ENCODE measurements at places on chromosomes 13 and 19.

DNA sequence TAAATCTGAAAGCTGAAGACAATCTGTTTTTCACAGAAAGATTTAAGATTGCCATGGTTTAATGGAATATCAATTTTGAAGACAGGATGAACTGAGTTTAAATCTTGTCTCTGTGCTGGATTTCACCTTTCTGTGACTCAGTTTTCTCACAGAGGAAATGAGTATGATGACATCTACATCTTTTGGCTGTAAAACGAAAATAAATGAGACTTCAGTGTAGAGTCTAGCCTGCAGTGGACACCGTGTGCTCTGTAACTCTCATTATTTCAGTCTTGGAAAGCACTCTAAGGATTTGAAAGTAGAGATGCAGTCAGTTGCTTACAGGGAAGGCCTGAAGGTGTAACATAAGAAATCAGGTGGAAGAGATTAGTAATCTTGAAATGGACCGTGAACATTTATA, 150.4 kb downstream of the NALCN start:
- no peak for DNase-seq

DNA sequence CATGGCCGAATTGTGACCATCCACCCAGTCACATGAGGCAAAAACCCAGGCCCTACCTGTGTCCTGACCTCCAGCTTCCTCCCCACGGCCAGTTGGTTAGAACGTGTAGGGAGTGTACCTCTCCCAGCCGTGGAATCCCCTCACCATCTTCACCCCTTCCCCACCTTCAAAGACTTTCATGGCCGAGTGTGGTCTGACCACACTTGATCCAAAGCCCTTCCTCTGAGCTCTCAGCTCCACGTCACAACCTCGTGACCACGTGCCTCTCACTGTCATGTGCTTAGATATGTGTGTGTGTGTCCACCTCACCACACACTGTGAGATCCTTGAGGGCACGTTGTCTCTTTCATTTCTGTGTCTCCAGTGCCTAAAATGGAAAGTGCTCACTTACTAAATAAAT, 48.6 kb upstream of the UBE2L5 start:
- no peak for DNase-seq

DNA sequence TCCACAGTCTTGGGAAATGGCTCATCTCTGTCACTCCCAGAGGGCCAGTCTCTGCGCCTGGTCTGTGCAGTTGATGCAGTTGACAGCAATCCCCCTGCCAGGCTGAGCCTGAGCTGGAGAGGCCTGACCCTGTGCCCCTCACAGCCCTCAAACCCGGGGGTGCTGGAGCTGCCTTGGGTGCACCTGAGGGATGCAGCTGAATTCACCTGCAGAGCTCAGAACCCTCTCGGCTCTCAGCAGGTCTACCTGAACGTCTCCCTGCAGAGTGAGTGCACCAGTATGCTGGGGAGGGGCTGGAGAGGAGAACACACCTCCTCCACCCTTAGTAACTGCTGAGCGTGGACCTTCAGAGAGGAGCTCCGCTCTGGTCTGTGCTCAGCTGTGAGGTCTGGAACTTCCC, 2.3 kb downstream of the SIGLEC9 start:
- DNase-seq, result no peak

DNA sequence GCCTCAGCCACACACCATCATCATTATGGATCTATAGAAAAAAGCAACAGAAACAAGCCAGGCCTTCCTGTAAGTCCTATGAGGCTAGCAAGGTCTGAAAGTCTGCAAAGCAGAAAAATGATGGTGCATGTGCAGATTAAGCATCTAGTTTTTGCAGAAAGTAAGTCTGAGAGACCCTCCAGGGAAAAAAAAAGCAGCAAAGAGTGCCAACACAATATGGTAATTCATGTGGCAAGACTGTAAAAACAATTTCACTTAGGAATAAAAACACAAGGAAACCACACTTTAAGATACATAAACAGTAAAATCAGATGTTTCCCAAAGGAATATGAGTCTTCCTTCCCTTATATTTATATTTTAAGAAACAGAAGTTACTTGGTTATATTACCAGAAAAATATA, 112.3 kb upstream of the FBXL3 start:
- DNase-seq, result no peak

- DNase-seq, result no peak
These were observed 208.9 kb downstream of the PRR20E start for GRCh38 chr13:57375876-57376275.

GRCh38 chr13:28579736-28580135, 79.2 kb upstream of the POMP start:
- DNase-seq, result no peak

DNA sequence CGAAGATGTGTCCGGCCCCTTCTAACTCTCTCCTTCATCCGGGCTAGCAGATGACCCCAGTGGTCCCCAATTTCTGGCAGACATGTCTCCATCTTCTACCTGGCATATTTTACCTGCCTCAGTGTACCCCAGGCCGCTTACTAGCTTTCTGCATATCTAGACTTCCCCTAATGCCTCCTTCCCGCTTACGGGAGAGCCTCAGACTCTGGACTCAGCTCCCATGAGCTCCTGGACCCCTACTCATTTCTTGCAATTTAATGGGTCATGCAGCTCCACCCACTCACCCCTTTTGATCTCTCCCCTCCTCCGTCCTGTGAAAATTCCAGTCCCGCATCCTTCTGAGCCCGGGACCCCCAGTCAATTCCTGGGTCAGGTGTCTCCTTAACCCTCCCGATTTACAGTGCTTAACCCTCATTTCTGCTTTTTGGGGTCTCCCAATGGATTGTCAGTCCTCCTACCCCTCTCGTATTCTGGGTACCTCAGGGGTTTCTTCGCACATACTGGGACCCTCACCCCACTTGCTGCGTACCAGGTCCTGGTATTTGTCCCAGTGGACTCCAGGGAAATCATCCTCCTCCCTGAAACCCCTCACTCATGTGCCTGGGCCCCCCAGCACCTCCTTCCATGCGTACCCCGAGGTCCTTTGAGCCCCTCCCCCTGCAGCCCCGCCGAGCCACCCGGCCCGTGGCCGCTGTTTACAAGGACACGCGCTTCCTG, 500 bp upstream of the JUNB start:
- peak; percentile 37 for DNase-seq

All from hematopoietic multipotent progenitor cell treated with erythropoietin and hydrocortisone succinate and interleukin-3 and kit ligand, for 15 days (in vitro differentiated cells).